Kidney epithelial cell (primary cell): ENCODE measurements at places on chromosomes 1 and 21. TPM values are rescaled to one million over a fixed set of nuclear protein-coding genes. Genes with fewer than 3 reads are reported as not detected.

- DNase-seq, result no peak
Measured at GRCh38 chr1:232422098-232422497, 207.8 kb downstream of the SIPA1L2 start.

- DNase-seq, result no peak
Measured at GRCh38 chr1:30715216-30715615, 8.2 kb downstream of the MATN1 start.

GRCh38 chr1:46363121-46363520 is 22.5 kb downstream of the NSUN4 start:
- DNase-seq, result no peak

- no peak for DNase-seq
Measured at GRCh38 chr1:200364831-200365230, 45.0 kb downstream of the ZNF281 start.

- DNase-seq, result no peak
Measured at GRCh38 chr1:40932006-40932405, 47.5 kb upstream of the CTPS1 start.

- no peak for DNase-seq
Measured at GRCh38 chr1:17423781-17424245, 15.7 kb downstream of the RCC2 start.

GRCh38 chr1:204102739-204103430 is 30.0 kb downstream of the SOX13 start:
- DNase-seq, result no peak

GRCh38 chr1:28199328-28200233 is 23.1 kb upstream of the PTAFR start:
- no peak for DNase-seq

DNA sequence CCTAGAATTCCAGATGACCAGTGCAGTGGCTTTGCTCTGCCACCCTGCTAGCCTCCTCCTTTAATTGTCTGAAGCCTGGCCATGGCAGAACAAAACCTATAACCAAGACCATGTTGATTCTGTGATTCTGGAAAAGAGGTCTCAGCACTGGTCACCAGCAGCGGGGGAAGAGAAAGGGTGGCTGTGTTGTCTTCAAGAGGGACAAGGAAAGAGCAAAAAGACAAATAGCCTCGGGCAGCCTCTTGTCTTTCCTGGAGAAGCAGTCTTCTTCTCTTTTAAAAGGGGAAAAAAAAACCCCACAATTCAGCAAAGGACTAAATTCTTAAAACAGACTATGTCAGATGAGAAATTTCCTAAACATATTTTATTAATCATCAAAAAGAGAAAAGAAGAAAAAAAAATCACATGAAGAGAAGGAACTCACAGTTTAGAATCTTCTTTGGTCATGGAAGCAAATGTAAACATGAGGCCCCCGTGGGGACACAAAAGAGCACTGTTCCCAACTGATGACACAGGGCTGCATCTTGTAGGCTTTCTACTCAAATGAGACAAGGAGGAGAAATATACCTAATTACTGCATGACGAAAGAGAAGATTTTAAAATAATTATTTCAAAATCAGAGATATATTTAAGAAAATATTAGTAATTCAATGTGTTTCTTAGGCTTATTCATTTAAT is 36.3 kb upstream of the RAP1GAP start:
- DNase-seq, result no peak

- DNase-seq, result no peak
Measured at GRCh38 chr21:25462517-25462971, 144.7 kb downstream of the MRPL39 start.

ELF3 gene
- 128 and 153 TPM in 2 replicates for total RNA-seq

- no peak for DNase-seq
Measured at GRCh38 chr1:99677416-99677815, 31.5 kb downstream of the PALMD start.

DNA sequence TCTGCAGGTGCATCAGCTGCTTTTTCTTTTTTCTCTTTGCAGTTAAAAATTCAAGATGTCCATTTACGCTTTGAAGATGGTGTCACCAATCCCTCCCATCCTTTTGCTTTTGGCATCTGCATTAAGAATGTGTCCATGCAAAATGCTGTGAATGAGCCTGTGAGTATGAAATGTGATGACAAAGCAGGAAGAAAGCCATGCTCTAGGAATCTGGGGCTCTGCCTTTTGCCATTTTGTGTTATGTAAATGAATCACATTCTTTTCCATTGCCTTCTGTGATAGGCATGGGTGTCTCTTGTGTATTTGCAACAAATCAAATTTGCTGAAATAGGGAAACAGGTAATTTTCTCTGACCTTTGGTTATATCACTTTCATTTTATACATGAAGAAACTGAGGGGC is 19.4 kb downstream of the VPS13D start:
- no peak for DNase-seq

DNA sequence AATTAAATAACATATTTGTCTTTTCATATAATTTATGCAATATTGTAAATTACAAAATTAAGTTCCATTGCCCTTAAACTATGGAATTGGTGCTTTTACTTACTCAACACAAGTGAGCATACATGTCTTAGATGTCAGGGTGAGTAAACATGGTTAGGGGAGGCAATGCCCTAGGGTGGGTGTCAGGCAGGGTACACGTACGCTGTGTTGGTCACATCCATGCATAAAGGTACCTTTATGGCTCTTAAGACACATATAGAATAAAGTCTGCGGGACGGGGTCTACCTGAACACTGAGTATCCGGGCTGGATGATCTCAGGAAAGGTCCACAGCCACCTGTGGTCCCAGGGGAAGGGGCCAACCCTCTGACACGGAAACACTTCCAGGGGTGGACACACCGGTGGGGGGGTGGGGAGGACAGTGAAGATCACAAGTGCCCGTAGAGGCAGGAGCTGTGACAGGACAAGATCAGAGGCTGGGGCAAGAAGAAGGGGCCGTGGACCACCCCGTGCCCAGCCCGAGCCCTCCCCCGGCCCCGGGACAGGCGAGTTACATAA is 720 bp downstream of the LIN9 start:
- DNase-seq, result no peak

- DNase-seq, result peak; percentile 25
Measured at GRCh38 chr1:166814611-166815010, 24.7 kb upstream of the POGK start.

DNA sequence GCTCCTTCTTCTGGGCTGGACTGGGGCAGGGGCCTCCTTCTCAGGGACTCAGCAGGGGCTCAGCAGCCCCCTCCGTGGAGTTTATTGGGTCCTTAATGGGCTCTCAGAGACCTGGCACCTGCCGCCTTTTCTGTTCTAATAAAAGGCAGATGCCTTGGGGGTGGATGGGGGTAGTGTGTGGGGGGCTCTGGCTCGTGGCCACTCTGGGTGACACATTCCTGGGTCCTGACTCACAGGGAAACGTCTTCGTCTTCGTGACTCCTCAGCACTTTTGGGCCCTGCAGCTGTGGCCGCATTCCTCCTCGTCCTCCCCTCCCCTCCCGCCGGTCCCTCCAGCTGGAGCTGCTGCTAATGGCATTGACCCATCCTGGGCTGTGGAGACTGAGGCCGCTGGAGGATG is 107.8 kb upstream of the WNT4 start:
- DNase-seq, result no peak

DNA sequence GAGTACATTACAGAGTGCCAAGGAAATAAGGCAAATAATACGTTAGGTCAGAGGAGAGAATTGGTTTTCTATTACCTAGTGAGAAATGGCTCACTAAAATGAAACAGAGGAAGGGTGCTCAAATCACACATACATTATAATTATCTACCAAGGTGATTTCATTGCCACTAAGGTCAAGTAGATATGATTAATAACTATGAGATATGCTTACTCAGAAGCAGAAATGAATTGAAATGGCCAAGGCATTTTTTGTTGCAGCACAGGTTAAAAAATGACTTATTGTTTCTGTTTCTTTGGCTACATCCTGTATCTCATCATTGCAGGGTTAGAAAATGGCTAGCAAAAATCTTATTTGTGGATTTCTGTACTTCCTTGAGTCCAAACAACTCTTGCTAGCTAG is 154.5 kb upstream of the GORAB start:
- DNase-seq, result no peak

SMCP gene
- total RNA-seq, result not detected in 2 replicates

- DNase-seq, result no peak
Measured at GRCh38 chr1:23424293-23425192, at the start of gene TCEA3. TSS of gene TCEA3 (minus strand) at chr1:23424748. CDS start at chr1:23424633, 115 bp downstream.

PROX1 gene
- 0.88 and 0.96 TPM in 2 replicates for total RNA-seq

AMY1B gene
- not detected in 2 replicates for total RNA-seq

SLAMF7 gene
- total RNA-seq, result 0.08 and 0.21 TPM in 2 replicates

- DNase-seq, result peak; percentile 48
Measured at GRCh38 chr1:37556712-37557196, at the start of gene DNALI1. TSS of gene DNALI1 (plus strand) at chr1:37556940. CDS start at chr1:37556995, 55 bp downstream.

DNA sequence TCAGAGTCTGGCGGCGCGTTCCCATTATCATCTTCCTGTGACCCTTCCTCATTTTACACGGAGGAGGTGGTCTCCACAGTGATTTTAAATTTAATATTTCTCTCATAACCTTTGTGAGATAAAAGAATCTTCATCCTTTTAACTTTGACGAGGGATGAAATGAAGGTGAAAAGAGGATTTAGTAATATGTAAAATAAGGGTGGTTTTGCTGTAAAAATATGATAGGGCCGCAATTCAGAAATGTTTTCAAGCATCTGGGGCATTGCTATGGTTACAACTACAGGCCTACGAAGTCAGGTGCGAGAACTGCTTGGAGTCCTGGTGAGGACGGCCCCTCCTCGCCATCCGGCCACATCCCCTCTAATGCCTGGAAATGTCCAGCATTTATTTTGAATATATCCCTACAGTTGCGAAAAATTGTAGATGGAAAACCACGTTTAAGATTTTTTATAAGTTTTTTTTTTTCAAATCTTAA is 422 bp upstream of the RSBN1 start:
- no peak for DNase-seq

PIGR gene
- total RNA-seq, result not detected in 2 replicates

GRCh38 chr1:225762002-225762441 is 15.6 kb upstream of the SRP9 start:
- no peak for DNase-seq

DNA sequence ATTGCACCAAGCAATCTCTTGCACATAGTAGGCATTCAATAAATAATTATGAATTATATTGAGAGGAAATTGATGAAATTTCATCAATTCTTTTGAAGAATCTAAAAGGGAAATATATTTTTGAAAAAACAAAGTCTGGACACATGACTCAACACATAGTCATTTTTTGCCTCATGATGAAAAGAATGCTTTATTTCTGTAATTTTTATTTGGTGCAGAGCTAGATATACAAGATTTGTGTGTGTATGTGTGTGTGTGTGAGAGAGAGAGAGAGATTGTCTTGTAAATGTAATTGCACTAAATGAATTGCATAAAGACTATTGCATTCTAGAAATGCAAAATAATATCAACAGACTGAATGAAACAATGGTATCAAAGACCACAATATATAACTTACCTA is 206.2 kb upstream of the C1orf87 start:
- no peak for DNase-seq

GRCh38 chr1:77220687-77221463 is 1.6 kb upstream of the PIGK start:
- peak; percentile 56 for DNase-seq

C1orf141 gene
- total RNA-seq, result not detected in 2 replicates

DNA sequence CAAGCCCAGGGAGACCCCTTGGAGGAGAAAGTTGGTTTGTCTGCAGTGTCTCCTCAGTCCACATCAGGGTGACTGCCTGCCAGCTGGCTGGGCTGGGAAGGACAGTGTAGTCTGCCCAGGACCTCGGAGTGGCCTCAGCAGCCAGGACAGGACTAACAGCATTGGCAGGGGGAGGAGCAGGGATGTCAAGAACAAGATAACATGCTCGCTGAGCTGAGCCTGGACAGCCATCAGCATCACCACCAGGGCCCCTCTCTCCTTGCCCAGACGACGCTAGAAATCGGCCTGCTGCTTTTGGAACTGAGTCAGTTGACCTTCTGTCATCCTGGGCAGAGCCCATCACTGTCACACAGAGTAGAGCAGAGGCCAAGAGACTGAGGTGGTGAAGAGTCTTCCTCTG is 83.6 kb upstream of the CNTN2 start:
- no peak for DNase-seq

SGIP1 gene
- 6.9 and 9.4 TPM in 2 replicates for total RNA-seq

LGR6 gene
- 0.08 and 0.68 TPM in 2 replicates for total RNA-seq

- DNase-seq, result no peak
Measured at GRCh38 chr21:14541841-14542490, 4.1 kb downstream of the SAMSN1 start.

RIMKLA gene
- 0.14 and 0.29 TPM in 2 replicates for total RNA-seq

GRCh38 chr1:8063298-8064036 is 37.4 kb upstream of the ERRFI1 start:
- DNase-seq, result no peak

DNA sequence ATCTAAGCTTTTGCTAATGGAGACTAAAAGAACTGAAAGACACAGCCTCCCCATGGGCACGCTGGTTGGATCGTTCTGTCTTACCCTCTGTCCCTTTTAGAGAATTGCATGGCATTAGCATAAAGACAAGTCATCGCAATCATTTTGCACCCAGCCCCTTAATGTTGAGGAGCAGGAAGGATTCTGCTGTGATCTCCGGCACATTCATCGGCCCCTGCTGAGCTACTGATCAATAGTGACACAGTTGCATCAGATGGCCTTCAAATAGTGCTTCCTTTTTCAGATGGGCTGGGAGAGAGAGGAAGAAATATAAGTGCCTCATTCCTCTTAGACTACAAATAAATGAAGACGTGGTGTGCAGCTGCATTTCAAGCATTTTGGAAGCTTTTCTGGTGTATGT is 75.4 kb downstream of the NOS1AP start:
- no peak for DNase-seq

ARTN gene
- total RNA-seq, result 3.9 and 4.7 TPM in 2 replicates
